Activated CD4-positive, alpha-beta T cell treated with anti-CD3 and anti-CD28 coated beads for 36 hours (primary cell): ENCODE measurements at places on chromosomes 2 and 18.

- peak; percentile 83 for DNase-seq
These were observed 125.9 kb downstream of the MAP4K4 start for GRCh38 chr2:101823347-101823791.

DNA sequence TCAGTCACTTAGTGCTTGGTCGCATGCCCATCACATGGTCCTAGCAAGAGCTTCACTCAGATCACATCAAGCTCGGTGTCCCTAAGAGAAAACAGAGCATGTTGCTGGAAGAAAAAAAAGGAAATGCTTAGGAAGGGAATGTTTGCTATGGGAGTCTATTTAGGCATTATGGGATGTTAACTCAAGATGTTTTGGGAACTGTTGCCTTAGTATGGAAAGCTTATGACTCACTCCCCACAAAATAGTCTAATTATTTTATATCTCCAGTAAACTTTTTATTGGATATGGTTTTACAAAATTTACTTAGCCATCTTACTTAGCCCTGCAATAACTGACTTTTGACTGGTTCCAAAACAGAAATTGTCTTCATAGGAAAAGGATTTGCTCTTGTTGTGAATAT lies 439.5 kb upstream of the ZEB2 start:
- no peak for DNase-seq

DNA sequence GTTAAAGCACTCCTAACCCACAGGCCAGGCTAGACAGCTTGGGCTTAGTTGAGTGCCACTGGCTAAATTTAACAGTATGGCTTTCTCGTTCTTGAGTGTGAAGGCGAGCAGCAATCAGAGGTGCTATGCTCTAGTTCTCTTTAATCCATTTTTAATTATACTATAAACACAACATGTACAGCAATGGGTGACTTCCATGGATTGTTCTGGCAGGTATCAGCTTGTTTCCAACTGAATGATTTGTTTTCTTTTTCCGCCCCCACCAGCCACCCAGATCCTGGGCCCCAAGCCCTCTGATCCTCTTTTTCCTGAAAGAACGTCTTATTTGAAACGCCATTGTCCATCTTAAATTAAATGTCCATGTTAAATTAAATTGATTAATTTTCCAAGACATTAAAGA lies 244.8 kb downstream of the IKZF2 start:
- DNase-seq: no peak

DNA sequence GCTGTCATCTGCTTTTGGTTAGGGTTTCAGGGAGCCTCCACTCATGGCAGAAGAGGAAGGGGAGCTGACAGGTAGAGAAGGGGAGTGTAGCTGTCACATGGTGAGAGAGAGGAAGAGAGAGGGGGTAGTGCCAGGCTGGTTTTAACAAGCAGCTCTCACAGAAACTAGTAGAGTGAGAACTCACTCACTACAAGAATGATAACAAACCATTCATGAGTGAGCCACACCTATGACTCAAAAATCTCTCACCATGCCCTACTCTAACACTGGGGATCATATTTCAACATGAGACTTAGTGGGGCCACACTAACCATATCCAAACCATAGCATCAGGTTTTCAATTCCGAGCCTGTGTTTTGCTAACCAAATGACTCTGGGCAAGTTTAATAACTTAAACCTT lies 274.9 kb upstream of the VWC2L start:
- no peak for DNase-seq

- no peak for DNase-seq
These were observed 122.6 kb upstream of the XPO1 start for GRCh38 chr2:61660511-61661388.

GRCh38 chr2:75367401-75367800 lies 168.1 kb upstream of the TACR1 start:
- no peak for DNase-seq

- DNase-seq: peak; percentile 15
These were observed 270.5 kb upstream of the MEIS1 start for GRCh38 chr2:66164470-66164869.

DNA sequence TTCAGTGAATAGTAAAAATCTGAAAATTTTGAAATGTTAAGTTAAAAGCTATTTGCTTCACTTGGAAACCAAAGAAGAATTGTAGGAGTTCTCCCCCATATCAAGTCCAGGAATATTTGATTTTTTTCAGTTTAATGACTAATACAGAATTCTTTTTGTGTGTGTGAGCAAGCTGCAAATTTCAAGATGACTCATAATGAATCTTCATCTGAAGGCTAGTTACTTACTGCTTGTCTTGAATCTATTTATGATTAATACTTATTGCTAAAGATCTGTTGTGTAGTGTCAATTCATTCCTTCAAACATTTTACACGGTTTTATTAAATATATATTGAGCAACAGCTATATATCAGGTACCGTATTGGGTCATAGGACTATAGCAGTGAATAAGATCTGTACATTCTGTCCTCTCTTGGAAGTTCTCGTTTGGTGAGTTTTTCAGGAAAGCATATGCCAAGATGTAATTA lies 47.8 kb upstream of the CAVIN2 start:
- no peak for DNase-seq

DNA sequence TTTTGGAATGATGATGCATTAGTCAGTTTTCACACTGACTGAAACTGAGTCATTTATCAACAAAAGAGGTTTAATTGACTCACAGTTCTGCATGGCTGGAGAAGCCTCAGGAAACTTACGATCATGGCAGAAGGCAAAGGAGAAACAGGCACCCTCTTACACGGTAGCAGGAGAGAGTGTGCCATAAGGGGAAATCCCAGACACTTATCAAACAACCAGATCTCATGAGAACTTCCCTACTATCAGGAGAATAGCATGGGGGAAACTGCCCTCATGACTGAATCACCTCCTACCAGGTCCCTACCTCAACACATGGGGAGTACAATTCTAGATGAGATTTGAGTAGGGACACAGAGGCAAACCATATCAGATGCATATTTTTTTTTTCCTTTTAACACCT lies 504.5 kb upstream of the VRK2 start:
- no peak for DNase-seq

- no peak for DNase-seq
These were observed 5.1 kb downstream of the RAMP1 start for GRCh38 chr2:237864444-237864931.

DNA sequence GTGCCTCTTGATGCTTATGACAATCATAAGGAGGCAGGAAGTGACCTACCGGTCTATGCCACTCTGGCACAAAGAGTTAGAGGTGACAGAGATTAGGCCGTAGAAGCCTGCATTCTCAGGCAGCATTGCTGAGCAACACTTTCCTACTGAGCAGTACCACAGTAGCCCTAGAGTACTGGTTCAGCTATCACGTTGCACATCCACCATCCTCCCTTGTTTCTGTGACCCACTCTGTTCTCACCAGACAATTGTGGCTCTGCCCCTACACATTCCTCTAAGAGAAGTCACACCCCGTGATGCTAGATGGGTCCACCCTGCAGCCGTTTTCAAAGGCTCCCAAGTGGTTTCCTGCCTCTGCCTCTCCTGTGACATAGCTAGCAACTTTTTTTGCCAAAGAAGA lies 22.6 kb upstream of the SUCLG1 start:
- DNase-seq: peak; percentile 45

- DNase-seq: no peak
These were observed 178.0 kb downstream of the ASXL3 start for GRCh38 chr18:33755931-33756560.

DNA sequence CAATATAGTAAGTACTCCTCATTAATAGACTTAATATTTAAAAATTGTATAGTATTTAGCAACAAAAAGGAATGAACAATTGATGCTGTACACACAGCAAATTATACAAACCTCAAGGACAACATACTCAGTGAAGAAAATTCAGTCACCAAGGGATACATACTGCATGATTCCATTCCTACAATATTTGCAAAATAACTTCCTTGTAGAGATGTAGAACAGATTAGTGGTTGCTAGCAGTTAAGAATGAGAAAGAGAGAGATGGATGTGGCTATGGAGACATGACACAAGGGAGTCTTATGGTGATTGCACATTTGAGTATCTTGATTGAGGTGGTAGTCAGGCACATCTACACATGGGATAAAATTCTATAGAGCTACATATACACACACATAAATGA lies 26.0 kb downstream of the COL3A1 start:
- no peak for DNase-seq

DNA sequence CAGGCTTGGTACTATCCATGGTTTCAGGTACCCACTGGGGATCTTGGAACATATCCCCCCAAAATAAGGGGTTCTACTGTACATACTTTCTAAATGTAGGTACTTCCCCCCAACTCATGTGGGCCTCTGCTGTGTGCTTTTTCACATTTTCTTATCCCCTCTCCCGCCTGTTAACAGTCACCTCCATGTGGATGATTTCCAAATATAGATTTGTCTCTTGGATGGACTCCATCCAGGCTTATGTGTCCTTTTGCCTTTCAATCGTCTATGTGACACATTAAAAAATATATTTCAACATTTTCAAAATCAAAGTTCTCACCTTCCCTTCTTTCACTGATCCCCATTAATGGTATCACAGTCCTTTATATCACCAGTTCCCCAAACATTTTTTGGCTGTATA lies 44.4 kb downstream of the OSBPL6 start:
- DNase-seq: no peak

DNA sequence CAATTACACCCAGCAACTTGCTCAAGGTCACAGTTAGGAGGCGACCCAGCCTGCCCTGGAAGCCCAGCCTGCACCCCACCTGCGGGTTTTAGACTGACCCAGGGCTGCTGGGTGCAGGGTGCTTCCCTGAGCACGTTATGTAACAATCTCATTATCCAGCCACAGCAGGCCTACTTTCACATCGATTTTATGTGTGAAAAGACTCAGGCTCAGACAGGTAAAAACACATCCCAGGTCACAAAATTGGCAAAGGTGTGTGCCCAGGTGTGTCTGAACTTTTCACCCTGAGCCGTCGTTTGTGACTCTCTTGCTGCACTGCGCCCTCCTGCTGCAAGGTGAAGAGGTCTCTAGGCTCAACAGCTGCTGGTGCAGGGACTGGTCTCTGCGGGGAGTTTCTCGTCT lies 668.2 kb upstream of the HS6ST1 start:
- DNase-seq: no peak

GRCh38 chr18:46250084-46250811 lies 146.1 kb downstream of the HAUS1 start:
- peak; percentile 61 for DNase-seq

DNA sequence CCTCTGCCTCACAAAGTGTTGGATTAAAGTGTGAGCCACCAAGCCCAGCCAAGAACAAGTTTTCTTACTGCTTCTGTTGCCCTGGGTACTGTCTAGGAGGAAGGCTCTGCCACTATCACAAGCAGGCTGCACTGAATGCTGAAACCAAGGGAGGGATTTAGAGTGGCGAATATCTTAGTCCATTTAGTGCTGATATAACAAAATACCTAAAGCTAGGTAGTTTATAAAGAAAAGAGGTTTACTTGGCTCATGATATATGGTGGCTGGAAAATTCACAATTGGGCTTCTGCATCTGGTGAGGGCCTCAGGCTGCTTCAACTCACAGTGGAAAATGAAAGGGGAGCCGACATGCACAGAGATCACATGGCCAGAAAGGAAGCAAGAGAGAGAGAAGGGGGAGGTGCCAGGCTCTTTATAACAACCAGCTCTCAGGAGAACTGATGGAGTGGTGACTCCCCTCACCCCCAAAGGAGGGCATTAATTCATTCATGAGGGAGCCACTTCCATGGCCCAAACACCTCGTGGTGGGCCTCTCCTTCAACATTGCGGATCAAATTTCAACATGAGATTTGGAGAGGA lies 146.0 kb upstream of the SERPINE2 start:
- DNase-seq: no peak

DNA sequence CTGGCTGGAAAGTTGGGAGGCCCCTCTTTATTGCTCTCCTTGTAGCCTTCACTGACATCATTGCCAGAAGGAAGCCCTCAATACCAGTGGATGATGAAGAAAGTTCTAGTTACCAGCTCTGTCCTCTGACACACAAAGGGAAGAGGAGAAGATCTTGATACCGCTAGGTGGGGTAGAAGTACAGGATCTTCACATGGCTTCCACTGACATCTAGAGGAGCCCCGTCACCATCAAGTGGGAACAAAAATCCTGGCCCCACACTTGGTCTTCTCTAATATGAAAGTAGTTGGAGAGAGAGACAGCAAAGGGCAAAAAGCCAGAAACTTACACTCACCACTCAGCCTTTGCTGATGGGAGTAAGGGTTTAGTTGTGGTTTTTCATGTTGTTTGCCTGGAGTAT lies 12.4 kb downstream of the XIRP2 start:
- DNase-seq: no peak

- no peak for DNase-seq
These were observed 3.6 kb upstream of the TPRKB start for GRCh38 chr2:73740767-73741166.

DNA sequence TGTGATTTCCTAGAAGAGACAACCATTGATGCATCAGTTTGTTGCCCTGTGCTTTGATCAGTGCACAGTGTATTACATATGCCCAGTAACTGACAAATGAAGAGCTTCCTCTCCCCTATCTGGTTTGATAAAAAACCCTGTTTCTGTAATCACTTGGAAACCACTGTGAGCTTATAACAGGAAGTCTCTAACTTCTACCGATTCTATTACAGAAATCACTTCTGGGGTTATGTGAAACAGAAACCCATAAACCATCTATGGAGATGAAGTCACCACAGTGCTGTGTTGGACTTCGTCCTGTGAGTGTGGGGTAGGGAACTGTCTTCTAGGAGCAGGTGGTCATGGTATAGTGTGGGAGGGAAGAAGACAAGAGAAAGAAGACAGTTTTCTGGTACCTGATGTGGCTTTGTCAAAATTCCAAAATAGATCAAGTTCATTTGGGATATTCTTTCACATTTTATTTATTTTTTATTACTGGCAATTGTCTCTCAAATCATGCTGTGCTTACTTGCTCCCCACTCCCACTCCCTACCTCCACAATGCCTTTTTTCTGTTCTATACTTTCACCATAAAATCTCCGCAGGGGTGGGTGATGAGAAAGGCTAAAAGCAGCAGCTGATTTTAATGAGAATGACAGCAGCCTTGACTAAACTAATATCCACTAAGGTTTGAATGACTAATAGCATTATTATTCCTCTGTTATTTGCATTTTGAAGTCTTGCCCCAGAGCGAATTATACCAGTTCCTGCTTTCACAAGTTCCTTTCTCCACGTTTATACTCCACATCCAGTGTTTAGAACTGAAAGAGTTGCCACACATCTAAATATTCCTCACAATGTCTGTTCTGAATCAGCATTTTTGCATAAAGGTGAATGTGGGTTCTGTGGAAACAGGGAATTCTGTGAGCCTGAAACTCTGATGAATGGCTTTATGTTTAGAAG lies 41.7 kb upstream of the RND3 start:
- DNase-seq: no peak

GRCh38 chr18:3541549-3542386 lies 91.8 kb downstream of the TGIF1 start:
- peak; percentile 65 for DNase-seq

GRCh38 chr18:78621141-78621755 lies 358.4 kb upstream of the SALL3 start:
- DNase-seq: no peak

- DNase-seq: no peak
These were observed 76.2 kb downstream of the MAP3K20 start for GRCh38 chr2:173151671-173152401.

GRCh38 chr18:62996566-62996965 lies 281.2 kb downstream of the PHLPP1 start:
- no peak for DNase-seq

GRCh38 chr18:44691148-44691925 lies 10.6 kb downstream of the SETBP1 start:
- DNase-seq: no peak

GRCh38 chr2:130369311-130369964 lies 13.6 kb downstream of the PTPN18 start:
- DNase-seq: no peak

GRCh38 chr2:105581555-105581944 lies 163.2 kb upstream of the NCK2 start:
- no peak for DNase-seq
